Stimulated activated CD8-positive, alpha-beta memory T cell treated with anti-CD3 and anti-CD28 coated beads, Interleukin-15, amount 100 ng/mL, for 24 hours (primary cell): ENCODE measurements at places on chromosomes 12 and 14.

DNA sequence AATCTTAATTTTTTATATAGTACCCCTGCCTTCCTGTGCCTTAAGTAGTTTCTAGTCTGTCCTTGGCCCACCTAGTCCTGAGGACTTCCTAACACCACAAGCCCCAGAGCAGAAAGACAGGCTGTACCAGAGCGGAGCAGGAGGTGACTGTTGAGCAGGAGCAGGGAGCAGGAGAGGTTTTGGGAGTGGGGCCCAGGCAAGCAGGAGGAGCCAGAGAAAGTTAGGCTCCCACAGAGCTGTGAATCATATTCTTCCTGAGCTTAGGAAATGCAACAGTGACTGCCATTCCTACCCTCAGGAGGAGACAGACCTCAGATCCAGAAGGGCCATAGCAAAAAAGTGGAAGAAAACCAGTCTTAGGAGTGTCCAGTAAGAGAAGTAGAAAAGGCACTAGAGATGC lies 28.3 kb upstream of the COL2A1 start:
- no peak for DNase-seq

- no peak for DNase-seq
Measured at GRCh38 chr14:89351516-89352404, 65.3 kb downstream of the FOXN3 start.

- no peak for DNase-seq
Measured at GRCh38 chr14:68798621-68799020, 5.8 kb upstream of the ZFP36L1 start.

DNA sequence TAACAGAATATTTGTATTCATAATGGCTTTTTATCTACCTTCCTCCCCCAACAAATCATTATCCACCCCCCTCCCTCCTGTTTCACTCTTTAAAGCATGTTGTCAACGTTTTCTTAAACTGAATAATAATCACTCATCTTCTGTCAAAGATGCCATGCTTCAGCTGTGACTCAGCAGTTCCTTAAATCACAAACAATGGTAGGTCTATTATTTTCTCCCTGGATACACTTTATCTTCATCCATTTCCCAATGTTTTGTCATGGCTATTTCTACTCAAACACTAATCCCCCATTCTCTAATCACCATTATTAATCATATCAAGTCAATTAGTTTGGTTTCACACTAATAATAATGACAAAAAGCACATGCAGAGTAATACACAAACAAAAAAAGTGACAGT lies 6.5 kb downstream of the CLEC12B start:
- no peak for DNase-seq

- no peak for DNase-seq
Measured at GRCh38 chr14:30994681-30995620, 30.5 kb upstream of the AP4S1 start.

- DNase-seq, result no peak
Measured at GRCh38 chr14:76117789-76118484, 33.8 kb upstream of the GPATCH2L start.

DNA sequence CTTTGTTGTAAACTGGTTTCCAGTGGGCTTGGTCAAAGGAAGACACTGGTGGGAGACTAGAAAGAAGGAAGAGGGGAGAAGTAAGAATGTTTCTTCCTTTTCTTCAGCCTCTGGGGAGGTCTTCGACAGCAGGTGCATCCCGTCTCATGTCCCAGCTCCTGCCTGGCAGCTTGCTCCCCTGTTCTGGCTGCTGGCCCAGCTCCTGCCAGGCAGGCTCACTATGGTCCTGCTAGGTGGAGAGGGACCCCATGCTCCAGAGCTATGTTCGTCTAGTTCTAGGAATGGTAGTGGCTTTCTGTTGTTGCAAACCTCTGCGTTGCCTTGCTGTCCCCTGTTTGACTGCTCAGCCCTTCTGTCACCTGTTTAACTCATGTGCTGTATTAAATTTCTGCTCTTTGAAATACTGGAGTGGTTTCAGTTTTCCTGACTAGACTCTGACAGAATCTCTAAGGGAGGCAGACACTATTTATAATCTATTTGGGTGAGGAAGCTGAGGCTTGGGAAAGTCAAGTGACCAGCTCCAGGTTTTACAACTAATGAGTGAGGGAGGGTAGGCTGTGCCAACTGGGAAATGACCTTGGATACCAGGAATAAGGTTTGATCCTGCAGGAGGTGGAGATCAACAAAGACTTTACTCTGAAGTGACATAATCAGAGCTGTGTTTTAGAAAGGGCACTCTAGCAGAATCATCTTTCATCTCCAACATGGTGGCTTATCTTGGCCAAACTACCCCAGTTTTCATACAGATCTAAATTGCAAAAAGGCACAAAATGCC lies 94.7 kb upstream of the DDHD1 start:
- DNase-seq, result no peak

DNA sequence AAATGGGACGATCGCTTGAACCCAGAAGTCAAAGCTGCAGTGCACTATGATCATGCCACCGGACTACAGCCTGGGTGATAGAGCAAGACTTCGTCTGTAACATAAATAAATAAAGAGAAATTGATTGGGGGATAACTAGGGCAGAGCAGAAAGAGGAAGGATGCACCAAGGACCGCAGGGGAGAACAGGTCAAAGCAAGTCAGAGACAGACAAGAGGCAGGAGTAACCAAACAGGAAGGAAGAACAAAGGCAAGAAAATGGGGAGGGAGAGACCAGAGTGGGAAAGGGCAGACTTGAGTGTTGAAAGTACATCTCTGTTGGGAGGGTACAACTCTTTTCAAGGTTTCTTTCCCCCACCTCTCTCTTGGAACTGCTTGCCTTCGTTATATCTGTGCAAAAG lies 50.8 kb upstream of the ELK3 start:
- no peak for DNase-seq

- no peak for DNase-seq
Measured at GRCh38 chr14:95150910-95151309, 6.4 kb downstream of the DICER1 start.

GRCh38 chr12:12399776-12400305 lies 43.0 kb downstream of the BORCS5 start:
- DNase-seq, result no peak

DNA sequence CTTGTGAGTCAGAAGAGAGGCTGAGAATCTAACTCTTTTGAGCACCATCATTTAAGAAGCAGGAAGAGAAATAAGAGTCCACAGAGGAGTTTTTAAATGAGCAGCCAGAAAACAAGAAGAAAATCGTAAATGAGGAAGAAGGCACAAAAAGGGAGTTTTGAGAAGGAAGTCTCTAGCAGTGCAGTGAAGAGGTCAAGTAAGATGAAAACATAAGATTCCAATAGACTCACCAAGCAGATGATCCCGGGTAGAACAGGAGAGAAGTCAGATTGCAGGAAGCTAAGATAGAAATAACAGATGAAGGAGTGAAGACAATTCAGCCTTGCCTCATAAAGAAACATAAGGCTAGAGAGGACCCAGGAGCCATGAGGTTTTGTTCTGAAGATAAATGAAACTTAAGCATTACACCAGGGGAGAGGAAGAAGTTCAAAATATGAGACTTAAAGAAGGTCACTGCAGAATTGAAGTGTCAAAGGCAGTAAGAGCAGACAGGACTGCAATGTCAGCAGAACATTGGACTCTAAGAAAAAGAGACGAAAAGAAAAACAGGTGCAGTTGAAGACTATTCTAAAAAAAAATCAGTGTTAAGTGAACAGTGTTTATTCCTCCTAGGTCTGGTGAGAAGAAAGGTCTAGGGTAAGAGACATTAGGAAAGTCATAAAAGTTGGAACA lies 229.0 kb downstream of the SEC23A start:
- no peak for DNase-seq

- DNase-seq, result no peak
Measured at GRCh38 chr12:53182903-53183302, 2.2 kb upstream of the CSAD start.

DNA sequence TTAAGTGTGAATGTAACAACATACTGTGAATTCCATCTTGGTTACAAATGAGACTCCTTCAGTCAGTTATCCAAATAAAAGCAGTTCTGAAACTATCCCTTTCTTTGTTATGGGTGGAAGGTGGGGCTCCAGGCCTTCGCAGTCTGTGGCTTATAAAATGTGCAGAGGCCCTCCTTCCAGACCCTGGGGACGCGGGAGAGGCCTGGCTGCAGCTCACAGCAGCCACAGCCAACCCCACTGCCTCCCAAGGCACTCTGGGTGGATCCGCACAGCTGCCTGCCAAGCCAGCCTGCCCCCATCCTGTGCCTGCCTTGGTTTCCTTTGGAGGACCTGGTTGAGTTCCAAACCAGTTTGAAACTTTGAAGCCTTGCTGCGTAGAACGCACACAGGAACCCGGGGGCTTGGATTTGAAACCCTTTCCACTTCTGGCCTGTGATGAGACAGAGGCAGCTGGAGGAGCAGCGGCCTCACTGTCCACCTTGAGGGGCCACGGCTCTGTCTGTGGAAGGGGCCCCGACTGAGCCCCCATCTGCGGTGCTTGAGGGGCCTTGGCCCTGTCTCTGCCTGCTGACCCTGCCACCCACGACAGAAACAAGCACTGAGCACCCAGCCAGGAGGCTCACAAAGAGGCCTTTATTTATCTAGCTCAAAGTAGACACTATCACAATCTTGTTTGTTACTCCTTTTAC lies 30.4 kb downstream of the CCNK start:
- no peak for DNase-seq

DNA sequence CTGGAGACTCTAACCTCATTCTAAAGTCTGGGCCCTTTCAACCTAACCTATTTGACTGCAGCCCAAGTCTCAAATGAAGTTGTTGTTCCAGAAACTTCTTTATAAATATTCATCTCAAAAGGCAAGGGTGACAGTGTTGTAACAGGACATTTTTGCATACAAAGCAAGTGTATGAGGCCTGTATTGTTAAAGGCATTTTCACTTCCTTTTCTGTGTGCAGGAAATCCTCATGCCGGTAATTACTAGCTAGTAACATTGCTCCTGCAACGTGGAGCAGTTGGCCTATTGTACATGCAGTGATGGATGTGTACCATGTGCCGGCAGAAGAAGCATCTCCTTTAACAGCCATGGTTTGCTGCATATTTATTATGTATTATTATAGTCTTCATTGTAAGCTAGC lies 156.5 kb upstream of the RMST start:
- no peak for DNase-seq

- DNase-seq, result no peak
Measured at GRCh38 chr12:85352016-85352415, 72.0 kb downstream of the ALX1 start.

- no peak for DNase-seq
Measured at GRCh38 chr12:93589081-93589480, 16.6 kb downstream of the SOCS2 start.

- DNase-seq, result no peak
Measured at GRCh38 chr14:92540472-92541048, 27.0 kb downstream of the RIN3 start.

GRCh38 chr12:51820526-51821439 lies 27.7 kb downstream of the FIGNL2 start:
- DNase-seq, result peak; percentile 66

DNA sequence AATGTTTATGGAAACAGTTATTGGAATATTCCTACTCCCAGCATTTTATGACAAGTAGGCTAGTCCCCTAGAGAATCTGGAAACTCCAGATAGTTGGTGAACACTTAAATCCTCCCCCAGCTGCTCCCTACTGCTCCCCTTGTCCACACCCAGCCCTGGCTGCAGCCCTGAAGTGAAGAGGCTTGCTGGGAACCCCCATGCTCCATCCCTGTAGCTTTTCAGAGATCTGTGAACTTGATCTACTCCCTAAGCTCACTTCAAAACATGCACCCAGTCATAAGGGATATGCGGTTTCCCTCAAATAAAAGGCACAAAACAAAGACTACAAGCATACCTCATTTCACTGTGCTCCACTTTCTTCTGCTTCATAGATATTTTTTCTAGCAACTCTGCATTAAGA lies 33.2 kb downstream of the EGLN3 start:
- no peak for DNase-seq

DNA sequence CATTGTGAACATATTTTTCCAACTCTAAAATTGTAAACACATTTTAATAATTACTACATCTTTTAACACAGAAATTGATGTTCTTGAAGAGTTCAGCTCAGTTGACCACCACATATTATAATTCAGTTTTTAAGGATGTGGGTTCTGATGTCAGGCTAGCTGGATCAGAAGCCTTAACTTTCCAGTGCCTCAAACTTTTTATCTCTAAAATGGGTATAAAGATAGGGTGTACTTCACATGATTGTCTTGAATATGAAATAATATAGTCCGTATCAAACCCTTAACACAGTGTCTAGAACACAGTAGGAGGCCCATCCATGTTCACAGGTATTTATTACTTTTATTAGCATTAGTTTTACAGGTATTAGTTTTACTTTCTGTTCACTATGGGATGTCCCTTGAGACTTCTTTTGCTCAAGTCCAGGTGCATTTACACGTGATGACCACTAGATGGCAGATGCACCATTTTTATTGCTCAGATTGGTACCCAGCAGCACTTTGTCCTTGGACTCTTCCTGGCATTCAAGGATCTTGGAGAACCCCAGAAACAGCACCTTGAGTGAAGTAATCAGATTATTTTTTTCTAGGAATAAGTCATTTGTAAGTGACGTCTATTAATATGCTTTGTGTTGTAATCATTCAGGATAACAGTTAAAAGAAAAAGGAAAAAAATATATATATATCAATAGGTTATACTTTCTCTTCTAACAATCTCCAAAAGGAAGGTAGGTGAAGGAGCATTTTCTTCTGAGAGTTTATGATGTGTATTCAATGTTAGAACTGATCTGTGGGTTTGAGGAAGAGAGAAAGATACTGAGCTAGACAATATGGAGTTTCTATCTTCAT lies 580.2 kb downstream of the ETNK1 start:
- DNase-seq, result no peak

DNA sequence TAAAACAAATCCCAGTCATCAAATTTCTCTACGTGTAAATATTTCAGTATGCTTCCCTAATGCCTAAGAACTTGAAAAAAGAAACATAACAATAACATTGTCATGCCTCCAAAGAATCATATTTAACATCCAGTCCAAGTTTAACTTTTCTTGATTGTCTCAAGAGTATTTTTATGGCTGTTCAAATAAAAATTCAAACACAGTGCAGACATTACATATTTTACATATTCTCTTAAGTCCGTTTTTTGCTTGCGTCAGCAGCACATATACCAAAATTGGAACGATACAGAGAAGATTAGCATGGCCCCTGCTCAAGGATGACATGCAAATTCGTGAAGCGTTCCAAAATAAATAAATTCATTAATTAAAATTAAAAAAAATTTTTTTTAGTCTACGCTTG lies 23.3 kb upstream of the EEA1 start:
- DNase-seq, result no peak

DNA sequence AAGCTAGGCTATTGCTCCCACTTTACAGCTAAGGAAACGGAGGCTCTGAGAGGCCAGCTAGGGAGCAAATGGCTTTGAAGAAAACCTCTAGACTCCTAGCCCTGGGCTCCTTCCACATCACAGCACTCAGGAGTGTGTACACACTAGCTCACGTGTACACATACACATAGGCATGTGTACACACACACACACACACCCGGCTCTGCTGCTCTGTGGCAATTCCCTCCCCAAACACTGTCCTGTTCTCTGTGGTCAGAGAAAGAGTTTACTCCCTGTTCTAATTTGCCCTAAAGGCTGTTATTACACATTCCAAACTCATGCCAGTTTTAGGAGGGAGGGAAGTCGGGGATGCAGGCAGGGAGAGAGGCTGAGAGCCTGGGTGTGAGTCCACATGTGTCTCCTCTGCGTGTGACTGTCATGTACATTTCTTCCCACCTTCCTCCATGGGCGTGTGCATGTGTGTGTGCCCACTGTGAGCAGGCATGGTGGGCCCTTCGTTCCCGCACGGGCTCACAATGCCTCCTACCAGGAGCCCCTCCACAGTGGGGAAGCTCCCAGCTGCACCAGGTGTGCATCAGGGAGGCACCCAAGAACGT lies 14.2 kb downstream of the TRPV4 start:
- no peak for DNase-seq
